ENCODE measurements at places on chromosomes 6 and 20.

- no peak for DNase-seq
Measured at GRCh38 chr6:74925683-74926082, 280.2 kb downstream of the COL12A1 start.

DNA sequence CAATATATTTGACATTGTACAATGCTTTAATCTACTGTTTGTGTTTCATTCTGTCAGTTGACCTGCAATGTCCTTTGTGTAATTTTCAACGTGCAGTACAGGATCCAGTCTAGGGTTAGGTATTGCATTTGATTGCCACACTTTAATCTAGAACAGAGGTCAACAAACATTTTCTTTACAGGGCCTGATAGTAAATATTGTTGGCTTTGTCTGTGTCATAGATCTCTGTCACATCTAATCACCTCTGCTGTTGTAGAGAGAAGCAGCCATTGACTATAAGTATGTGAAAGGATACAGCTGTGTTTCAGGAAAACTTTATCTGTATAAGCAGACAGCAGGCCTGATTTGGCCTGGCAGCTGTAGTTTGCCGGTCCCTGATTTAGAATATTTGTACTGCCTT lies 39.3 kb downstream of the ATRN start:
- no peak for DNase-seq

DNA sequence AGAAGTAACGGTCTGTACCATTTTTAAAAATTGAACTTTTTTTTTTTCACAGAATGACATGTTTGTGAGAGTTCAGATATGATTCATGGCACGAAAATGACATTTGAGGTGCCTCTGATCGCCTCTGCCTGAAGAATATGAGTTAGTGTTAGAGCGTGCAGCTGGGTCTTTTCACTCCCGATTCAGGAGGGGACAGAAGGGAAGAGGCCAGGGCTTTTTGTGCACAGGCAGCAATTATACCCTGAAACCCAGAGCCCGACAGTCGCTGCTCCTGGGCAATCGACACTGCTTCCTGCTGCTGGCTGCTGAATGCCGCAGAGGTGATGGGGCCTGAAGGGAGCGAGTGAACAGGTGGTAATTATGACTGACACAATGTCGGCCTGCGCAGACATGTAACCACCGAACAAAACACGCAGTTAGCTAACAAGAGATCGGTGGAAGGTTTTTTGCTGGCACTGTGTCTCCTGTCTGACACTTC lies 652.0 kb upstream of the NOX3 start:
- no peak for DNase-seq

GRCh38 chr20:53329781-53330180 lies 263.9 kb downstream of the ZNF217 start:
- DNase-seq = no peak

GRCh38 chr20:5751856-5752255 lies 1.7 kb downstream of the SHLD1 start:
- no peak for DNase-seq

Measured in stromal cell of bone marrow (primary cell).